Ammon's horn (tissue), 1 donor: ENCODE measurements at places on chromosomes 5 and 9.
A peak's percentile ranks its signal among the peaks of the same experiment; 100 is the strongest.

- no peak for DNase-seq
These were observed 26.9 kb downstream of the PCDH1 start for GRCh38 chr5:141851195-141851874.

- DNase-seq, result no peak
These were observed 41.5 kb upstream of the STXBP1 start for GRCh38 chr9:127570533-127571111.

- no peak for DNase-seq
These were observed 34.8 kb upstream of the IFNK start for GRCh38 chr9:27489087-27489876.

DNA sequence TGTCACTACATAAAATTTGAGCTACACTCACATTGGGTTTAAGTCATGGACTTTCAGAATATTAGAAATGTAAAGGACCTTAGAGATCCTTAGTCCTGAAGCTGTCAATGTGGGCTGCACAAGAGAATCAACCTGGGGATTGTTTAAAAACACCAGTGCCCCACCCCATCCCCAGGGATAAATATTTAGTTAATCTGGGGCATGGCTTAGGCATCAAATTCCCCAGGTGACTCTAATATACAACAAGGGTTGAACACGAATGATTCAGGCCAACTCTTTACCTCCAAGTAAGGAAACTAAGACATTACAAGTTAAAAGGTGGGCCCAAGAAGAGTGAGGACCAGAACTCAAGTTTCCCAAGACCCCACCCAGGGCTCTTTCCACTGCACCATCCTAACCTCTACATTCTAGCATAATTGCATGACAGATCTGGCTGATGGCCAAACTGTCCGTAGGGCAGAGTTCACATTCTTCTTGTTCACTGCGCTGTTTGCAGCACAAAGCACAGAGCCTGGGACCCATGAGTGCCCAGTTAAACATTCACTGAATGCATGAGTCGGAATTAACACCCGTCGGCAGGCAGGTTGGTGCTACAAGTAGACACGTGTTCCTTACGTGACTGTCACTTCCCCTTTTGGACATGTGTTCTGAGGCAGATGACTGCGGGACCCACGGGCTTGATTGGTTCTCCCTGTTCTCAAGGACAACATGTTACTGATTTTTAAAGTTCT lies 25.2 kb downstream of the CYFIP2 start:
- DNase-seq, result no peak

- no peak for DNase-seq
These were observed 790.8 kb downstream of the BRINP1 start for GRCh38 chr9:118578467-118578866.

DNA sequence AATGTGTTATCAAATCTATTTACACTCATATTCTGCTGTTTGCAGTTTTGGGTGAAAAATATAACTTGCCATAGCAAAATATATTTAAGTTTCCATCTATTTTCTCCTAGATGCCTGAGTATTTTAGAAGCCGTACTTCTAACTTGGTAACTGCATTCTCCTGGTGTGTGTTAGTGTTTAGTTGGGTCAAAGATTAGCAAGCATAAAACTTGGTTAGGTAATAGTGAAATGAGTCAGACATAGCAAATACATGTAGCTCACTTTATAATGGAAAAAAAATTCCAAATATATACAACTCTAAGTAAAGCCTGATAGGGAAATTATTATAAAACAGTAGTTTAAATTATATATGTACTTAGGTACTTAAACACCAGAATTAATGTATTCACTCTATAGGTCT lies 640.7 kb upstream of the ST8SIA4 start:
- no peak for DNase-seq

- no peak for DNase-seq
These were observed 30.0 kb upstream of the SLC12A7 start for GRCh38 chr5:1141834-1142233.

DNA sequence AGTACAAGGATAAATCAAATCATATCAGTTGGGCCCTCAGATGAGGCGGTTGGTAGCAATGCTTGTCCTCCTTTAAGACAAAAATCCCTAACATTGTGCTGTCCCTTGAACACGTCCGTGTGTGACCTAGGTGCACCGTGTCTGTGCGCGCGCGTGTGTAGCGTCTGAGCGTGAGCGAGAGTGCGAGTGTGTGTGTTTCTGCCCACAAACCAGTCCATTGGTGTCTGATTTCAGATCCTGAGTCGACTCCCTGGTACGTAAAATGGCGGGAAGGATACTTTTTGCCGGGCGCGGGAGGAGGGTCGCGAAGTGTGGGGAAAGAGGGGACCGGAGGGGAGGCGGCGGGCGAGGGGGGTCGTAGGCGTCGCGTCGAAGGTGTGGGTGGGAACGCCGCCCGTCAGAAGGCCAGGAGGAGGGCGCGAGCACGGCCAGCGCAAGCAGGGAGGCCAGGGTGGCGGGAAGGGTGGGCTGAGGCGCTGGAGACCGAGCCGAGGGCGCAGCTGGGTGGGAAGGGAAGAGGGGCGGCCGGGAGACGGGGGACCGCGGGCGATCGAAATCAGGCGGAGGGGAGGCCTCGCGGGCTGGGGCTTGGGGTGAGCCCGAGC lies 8.9 kb downstream of the OTP start:
- DNase-seq, result no peak

GRCh38 chr9:134130503-134131375 lies 5.1 kb upstream of the WDR5 start:
- no peak for DNase-seq

DNA sequence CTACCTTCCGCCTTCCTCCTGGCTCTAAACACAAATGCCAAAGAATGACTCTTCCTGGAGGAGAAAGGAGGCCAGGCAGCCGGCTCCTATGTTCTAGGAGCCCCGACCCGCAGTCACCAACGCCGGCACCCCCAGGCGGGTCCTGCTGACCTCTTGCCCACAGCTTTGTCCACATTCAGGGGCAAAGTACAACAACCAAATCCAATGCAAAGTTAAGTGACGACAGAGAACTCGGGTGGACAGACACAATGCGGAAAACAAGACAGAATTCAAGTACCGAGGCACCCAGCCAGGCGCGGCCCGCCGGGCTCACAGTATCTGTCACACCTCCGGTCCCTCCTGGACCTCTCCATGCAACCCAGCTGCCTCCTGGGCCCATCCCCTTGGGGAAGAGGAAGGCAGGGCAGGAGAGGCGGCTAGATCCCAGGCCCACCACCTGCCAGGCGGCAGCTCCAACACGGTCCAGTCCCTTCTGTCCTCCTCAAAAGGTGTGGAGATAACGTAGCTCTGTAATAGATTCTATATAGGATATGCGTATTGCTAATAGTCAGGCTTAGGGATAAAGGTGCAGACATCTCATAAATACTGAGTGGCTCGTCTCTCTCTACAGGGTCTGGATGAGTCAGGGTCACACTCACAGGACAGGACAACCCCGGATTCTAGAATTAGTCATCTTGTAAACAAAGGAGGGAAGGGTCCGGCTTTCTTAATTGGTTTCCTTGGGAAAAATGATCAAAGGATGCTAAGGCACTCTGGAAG lies 46.9 kb upstream of the UBAC1 start:
- no peak for DNase-seq

GRCh38 chr5:38453506-38453905 lies 102.9 kb downstream of the LIFR start:
- DNase-seq, result peak; percentile 54

GRCh38 chr9:68721666-68722330 lies 16.8 kb downstream of the PIP5K1B start:
- no peak for DNase-seq

- DNase-seq, result no peak
These were observed 11.6 kb upstream of the TYRP1 start for GRCh38 chr9:12681620-12682019.

- DNase-seq, result no peak
These were observed 174.5 kb upstream of the PITX1 start for GRCh38 chr5:135208555-135208902.

DNA sequence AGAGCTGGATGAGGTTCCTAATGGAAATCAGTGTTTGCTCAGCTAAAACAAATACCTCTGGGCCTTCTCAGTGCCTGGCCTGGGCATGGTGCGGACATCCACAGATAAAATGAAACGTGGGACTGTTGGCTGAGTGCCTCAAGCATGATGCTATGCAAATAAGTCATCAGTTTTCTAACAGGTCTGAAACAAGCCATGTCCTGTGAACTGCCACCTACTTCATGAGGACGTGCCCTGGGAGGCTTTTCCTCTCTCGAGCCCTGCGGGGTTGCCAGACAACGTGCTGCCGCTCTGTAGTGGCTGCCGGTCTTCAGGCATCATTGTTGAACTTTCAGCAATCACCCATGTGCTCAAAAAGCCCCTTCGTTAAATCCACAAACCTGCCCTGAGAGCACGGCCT lies 240.4 kb upstream of the IRX2 start:
- DNase-seq, result no peak

- no peak for DNase-seq
These were observed 77.7 kb upstream of the TAS2R1 start for GRCh38 chr5:9707732-9708462.

- DNase-seq, result no peak
These were observed 12.3 kb downstream of the GLRA1 start for GRCh38 chr5:151912360-151912759.

- peak; percentile 75 for DNase-seq
These were observed at the start of gene LCNL1 for GRCh38 chr9:136982232-136983051. LCNL1 (plus strand) TSS chr9:136982993; CDS start chr9:136983587, 594 bp downstream.

DNA sequence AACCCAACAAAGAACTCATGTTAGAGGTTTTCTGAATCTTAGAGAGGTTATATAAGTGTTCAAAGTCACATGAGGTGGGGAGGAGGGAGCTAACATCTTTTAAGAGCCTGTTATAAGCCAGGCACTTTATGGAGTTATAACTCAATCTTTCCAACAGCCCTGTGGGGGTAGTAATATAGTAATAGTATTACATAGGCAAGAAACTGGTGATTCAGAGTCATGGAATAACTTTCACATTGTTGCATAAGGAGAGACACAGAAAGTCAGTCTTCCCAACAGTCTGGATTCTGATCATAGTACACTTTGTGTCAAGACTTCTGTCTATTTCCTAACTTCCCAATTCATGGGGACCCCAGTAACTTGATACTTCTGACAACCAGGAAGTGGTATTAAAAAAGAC lies 89.2 kb downstream of the ACER2 start:
- no peak for DNase-seq

- no peak for DNase-seq
These were observed 1.1 kb upstream of the IRF1 start for GRCh38 chr5:132491368-132492364.

DNA sequence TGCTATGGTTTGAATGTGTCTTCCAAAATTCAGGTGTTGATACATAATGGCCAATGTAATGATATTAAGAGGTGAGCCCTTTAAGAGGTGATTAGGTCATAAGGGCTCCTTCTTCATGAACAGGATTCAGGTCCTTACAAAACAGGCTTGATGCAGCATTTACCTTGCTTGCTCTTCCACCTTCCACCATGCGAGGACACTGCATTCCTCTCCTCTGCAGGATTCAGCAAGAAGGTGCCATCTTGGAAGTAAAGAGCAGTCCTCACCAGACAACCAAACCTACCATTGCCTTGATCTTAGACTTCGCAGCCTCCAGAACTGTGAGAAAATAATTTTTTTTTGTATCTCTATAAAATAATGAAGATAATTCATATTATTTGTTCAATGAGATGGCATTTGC lies 314.0 kb upstream of the SMARCA2 start:
- DNase-seq, result no peak

GRCh38 chr5:30878296-30878695 lies 315.2 kb upstream of the CDH6 start:
- no peak for DNase-seq

DNA sequence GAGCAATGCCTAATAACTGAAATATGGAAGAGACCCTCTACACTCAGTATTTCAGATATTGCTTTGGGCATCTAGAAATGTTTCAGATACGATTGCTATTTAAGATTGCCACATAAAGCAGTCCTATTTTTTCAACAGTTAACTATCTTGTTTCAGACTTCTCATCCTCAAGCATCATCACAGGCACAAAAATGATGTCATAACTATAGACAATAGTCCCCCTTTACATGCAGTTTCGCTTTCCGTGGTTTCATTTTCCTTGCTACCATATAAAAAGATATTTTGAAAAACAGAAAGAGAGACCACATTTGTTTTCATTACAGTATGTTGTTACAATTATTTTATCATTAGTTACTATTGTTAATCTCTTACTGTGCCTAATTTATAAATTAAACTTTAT lies 347.4 kb downstream of the NDUFS4 start:
- no peak for DNase-seq

DNA sequence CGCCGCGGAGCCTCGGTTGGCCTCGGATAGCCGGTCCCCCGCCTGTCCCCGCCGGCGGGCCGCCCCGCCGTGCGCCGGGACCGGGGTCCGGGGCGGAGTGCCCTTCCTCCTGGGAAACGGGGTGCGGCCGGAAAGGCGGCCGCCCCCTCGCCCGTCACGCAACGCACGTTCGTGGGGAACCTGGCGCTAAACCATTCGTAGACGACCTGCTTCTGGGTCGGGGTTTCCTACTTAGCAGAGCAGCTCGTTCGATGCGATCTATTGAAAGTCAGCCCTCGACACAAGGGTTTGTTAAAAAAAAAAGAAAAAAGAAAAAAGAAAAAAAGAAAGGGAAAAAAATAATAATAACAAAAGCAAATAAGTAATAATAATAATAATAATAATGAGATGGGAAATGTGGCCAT lies 112.8 kb downstream of the GCNT1 start:
- no peak for DNase-seq

GRCh38 chr9:86039991-86040860 lies 59.1 kb downstream of the GOLM1 start:
- no peak for DNase-seq

- no peak for DNase-seq
These were observed 622.2 kb downstream of the CDH9 start for GRCh38 chr5:26415987-26416779.

DNA sequence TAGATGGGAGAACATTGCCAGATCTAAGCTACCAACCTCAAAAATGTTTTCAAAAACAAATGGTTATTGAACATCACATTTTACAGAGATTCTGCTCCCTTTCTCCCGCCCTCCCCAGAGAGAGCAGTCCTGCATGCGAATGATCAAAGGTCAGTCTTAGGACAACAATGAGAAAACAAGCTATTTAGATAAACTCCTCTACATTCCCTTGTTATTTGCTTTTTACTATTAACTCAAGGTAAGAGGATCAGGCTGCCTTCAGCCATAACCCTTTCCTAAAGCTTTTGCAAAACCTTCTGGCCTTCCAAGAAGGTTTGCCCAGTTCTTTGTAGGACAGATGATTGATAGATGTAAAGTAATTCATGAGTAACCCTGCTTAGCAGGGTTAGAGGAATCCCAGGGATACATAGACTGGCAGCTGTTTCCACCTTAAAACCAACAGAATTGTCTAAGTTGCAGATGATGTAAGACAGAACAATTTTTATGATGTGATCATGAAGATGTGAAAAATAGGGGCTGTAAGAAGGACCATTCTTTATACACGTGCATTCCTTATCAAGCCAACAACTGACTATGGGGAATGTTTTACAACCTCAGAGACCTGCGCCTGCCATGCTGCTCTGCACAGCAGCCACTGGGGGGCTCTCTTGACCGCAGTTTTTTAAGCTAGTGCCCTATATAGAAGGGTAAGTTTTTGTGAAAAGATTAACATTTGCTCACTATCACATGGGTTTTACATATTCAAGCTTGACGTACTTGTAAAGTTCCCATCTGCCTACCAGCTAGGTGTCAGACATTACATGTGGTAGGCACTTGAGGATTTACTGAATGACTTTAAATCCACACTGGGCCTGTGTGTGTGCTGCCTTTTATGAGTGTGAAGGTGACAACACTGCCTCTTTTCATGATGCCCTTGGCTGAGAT lies 2.3 kb upstream of the ZNF782 start:
- peak; percentile 78 for DNase-seq
